Activated CD4-positive, alpha-beta T cell treated with anti-CD3 and anti-CD28 coated beads, Interleukin-10, Interleukin-2, amounts not matched to agents 100 ng/mL and 50 ng/mL, durations not matched to agents 16 hours and 8 hours (primary cell): ENCODE measurements at places on chromosomes 7 and 10.

- no peak for DNase-seq
Observed at GRCh38 chr7:12287901-12288300, 76.8 kb downstream of the TMEM106B start.

DNA sequence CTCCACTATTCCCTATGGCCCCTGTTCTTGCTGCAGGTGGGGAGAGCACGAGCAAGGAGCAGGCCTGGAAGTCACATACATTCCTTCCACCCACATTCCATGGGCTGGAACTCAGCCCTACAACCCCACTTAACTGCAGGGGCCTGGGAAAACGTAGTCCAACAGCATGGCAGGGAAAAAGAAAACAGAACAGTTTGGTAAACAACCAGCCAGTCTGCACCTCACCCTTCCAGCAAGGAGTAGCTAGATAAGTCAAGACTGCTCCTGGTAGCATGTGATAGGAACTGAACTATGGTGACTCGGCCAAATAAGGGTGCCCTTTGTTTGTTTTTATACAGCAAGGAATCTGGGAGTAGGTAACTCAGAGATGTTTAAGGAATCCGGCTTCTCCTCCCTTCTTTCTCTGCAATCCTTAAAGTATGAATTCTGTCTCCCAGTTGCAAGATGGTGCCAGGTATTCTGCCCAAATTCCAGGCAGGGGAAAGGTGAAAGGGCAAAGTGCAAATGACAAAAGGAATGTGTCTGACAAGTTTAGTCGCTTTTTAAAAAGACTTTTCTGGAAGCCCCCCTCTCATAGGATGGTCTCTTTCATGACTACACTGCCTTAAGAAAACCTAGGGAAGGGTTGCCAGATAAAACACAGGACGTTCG lies 311.7 kb upstream of the NEBL start:
- DNase-seq: no peak

DNA sequence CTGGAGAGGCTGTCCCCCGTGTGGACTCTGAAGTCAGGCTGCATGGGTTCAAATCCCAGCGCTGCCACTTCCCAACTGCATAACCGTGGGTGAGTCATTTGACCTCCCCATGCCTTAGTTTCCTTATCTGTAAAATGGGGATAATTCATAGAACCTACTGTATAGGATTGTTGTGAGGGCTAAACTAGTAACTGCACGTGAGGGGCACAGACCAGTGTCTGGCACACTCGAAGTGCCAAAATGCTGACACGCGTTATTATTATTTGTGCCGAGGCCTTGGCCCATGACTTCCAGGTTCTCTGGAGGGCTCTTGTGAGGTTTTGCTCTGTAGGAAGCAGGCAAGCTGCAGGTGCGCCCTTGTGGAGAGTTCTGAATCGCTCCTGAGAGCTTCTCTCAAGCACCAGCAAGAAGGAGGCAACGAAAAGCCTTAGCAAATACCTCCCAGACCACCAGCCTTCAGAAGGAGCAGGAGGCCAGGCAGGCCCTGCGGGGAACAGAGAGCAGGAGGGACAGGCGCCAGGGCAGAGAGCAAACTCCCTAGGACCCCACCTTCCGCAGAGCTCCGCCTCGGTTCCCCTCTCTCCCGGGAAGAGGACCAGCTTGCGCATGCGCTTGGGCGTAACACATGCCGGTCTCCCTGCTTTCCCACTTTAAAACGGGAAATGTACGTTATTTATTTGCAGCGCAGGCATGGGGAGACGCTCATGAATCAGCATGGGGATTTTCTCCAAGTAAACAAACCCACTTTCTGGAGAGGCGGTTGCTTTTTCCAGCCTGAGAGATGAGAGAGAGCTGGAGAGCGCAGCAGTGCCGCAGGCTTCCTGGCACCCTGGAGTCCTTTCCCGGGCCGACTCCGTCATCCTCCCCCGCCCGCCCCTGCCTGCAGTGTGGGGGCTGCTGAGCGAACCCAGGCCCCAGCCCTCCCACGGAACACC lies 39.6 kb downstream of the SORCS3 start:
- no peak for DNase-seq

GRCh38 chr10:17037910-17038309 lies 91.7 kb downstream of the CUBN start:
- no peak for DNase-seq

GRCh38 chr10:117938104-117938503 lies 108.6 kb downstream of the RAB11FIP2 start:
- no peak for DNase-seq

GRCh38 chr7:7536396-7537019 lies 835 bp upstream of the COL28A1 start:
- DNase-seq: no peak

DNA sequence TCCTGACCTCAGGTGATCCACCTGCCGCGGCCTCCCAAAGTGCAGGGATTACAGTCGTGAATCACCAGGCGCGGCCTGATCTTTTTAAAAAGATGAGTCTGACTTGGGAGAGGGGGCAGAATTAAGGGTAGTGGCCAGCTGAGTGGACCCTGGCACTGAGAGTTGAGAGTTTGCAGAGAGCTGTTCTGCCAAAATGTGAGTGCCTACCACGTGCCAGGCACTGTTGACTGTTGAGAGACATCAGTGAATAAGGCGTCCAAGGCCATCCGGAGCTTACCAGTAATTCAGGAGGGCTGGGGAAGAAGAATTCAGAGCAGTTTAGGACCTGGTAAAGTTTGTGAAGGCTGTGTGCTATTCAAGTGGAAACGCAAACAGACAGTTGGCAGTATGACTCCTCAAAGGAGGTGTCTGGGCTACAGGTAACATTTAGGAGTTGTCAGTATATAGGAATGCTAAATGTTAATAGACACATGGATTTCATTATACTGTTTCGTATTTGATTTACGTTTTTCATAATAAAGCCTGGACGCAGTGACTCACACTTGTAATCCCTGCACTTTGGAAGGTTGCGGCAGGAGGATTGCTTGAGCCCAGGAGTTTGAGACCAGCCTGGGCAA lies 1.5 kb downstream of the NIPSNAP2 start:
- DNase-seq: no peak

DNA sequence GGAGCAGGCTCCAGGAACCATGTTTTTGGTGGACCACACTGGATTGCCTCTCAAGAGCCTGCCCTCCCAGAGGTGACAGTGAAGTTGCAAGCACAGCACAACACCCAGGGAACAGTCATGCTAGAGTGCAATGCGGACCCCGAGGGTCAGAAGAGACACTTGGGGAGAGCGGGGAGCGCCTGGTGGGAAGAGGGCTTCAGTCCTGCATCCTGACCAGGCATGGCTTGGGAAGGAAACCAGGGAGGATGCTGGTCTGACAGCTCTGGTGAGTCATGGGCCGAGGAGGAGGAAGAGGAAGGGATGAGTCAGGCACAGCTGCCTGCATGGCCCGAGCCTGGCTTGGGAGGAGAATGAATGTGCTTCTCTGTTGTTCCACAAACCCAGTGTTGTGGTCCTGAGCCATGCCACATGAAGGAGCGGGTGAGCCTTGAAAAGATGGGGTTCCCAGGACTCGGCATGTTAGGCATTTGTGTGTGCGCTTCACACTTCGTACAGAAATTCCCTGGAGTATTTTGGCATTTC lies 29.5 kb upstream of the ANKRD2 start:
- peak; percentile 86 for DNase-seq

- DNase-seq: no peak
Observed at GRCh38 chr7:105493923-105494315, 28.2 kb downstream of the PUS7 start.

DNA sequence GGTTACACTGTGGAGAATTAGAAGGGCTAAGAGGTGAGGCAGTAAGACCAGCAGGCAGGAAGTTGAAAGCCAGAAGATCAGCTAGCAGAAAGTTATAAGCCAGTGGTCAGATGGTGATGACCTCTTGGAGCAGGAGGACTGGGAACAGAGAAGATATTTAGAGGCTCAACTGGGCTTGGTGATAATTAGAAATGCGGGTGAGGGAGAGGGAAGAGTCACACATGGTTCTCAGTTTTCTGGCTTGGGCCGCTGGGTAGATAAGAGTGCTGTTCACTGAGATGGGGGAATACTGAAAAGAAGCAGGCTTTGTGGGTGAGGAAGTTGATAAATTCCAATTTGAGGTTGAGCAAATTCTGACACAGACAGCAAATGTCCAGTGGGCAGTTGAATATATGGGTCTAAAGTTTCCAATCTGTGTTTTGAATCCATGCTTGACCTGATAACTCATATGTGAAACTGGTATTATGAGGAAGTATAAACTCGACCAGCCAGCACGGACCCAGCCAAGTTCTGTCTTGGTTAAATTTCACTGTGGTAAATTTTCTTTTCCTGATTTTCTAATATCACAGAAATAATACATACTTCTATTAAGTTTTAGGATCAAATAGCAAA lies 22.7 kb downstream of the LSMEM1 start:
- no peak for DNase-seq

- DNase-seq: peak; percentile 27
Observed at GRCh38 chr10:69359594-69359993, 57.1 kb downstream of the TACR2 start.

DNA sequence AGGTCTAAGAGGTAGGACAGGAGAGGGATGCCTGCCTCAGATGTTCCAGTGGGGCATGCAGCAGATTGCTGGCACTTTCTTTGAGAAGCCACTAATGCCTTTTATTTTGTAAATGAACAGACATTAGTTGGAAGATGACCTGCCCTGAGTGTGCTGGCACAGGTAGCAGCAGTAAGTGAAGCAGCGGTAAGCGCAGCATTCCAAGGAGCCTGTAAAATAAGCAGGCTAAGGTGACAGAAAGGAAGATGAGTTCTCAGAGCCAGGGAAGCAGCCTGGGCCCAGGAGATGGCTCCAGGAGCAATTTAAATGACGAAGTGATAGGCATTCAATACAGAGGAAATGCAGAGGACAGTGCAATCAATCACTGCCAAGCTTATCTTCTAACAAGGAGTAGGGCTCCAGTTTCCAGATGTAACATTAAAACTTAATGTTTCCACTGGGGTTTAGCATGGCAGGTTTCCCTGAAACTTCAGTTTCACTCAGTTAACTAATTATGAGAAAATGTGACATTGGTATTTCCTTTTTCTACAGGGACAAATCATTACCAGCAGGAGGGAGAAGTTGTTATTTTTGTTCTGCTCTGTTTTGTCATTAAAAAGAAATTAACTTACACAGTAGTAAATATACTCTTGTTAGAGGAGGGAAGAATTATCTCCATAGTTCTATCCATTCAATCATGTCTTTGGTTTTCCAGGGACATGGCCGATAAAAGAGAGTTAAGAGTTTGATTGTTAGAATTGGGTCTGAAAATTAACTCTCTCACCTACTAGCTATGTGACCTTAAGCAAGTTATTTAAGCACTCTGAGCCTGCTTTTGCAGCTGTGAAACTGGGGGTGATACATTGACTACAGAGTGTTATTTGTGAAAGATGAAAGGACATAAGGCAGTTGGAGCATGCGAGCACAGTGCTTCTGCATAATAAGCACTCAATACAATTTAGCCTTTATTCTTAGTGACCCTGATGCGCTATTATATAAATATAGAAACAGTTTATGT lies 96.6 kb upstream of the PTN start:
- DNase-seq: no peak

- DNase-seq: no peak
Observed at GRCh38 chr10:47049056-47049851, 138.0 kb downstream of the PTPN20 start.

GRCh38 chr7:127940381-127941160 lies 90.7 kb downstream of the LRRC4 start:
- no peak for DNase-seq

- DNase-seq: no peak
Observed at GRCh38 chr7:41447450-41448042, 255.3 kb downstream of the INHBA start.

GRCh38 chr7:94510582-94511496 lies 1.2 kb downstream of the CASD1 start:
- peak; percentile 58 for DNase-seq

DNA sequence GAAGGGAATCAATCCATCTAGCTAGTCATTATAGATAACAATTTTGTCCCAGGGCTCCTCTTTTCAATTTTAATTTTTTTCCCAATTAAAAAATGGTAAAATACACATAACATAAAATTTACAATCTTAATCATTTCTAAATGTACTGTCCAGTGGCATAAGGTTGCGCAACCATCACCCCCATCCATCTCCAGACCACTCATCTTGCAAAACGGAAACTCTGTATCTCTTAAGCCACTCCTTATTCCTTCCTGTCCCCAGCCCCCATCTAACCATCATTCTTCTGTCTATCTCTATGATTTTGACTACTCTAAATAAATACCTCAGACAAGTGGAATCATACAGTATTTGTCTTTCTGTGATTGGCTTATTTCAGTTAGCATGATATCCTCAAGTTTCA lies 46.1 kb upstream of the RAB18 start:
- DNase-seq: no peak

- DNase-seq: no peak
Observed at GRCh38 chr7:12637819-12638592, 49.4 kb upstream of the ARL4A start.

GRCh38 chr7:90503367-90503766 lies 33.9 kb downstream of the PTTG1IP2 start:
- no peak for DNase-seq

GRCh38 chr10:30562787-30563186 lies 66.8 kb downstream of the LYZL2 start:
- peak; percentile 91 for DNase-seq

DNA sequence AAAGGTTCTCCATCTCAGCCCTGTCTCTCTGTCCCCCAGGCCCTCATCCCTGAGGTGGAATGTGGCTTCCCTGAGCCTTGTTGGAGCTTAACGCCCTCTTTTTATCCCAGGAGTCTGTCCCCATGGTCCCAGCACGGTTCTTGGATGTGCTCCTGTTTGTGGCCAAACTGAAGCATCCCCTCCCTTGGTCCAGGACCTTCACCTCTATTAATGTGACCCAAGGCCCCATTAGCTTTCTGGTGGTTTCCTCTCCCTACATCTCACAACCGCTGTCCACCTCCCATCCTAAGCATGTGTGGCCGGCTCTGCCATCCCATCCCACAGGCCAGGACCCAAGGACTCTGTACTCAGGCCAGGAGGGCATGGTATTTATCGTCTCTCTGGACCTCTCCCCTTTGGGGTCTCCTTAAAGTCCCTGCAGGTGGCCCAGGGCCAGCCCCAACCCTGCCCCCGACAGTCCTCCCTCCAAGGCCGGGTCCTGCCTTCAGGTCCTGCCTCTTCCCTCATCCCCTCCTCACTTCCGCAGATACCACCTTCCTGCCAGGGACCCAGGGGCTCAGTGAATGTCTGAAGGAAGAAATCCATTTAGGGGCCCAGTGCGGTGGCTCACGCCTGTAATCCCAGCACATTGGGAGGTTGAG lies 15.4 kb upstream of the SH2B2 start:
- DNase-seq: no peak

DNA sequence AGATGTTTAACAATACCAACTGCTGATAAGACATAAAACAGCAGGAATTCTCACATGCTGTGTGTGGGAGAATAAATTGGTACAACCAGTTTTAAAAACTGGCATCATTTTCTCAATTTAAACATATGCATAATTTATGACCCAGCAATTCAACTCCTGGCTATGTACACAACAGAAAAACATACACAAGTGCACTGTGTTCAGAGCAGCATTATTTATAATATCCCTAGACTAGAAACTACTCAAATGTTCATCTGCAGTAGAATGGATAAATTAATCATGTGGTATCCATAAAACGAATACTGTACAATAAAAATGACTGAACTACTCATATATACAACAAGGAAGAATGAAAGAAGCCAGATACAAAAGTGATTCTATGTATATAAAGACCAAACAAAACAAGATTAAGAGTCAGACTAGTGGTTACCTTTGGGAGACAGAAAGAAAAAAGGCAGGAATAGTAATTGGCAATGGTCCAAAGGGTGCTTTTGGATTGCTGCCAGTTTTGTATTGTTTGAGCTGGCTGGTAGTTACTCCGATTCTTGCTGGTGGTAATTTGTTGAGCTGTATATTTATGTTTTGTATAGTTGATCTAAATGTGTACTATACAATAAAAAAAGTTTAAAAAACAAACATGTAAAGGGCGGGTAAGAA lies 306.0 kb downstream of the TFEC start:
- DNase-seq: no peak
